ENCODE measurements at places on chromosomes 7 and 10. TPM values are rescaled to one million over a fixed set of nuclear protein-coding genes. Genes with fewer than 3 reads are reported as not detected.

- no peak for DNase-seq
Observed at GRCh38 chr7:140896996-140897395, 27.7 kb downstream of the BRAF start.

The TAS2R40 gene
- not detected for total RNA-seq

- DNase-seq = no peak
Observed at GRCh38 chr10:84267503-84268126, 22.8 kb downstream of the RGR start.

DNA sequence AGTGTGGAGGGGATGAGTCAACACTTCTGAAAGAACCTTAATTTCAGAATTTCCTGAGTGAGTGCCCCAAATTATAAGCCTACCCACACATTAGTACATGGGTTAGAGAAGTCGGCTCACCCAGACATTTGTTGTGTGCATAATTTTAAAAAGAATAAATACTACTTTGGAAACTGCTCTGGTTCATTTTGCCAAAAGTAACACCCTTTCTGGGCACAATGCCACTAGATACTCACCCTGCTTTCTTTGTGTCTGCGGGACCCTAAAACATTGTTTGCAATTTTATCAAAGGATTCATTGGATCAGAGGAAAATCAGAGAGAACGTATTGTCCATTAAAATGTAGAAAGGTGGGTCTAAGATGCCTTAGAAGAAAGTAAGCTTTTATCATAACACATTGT is 245.5 kb upstream of the NRP1 start:
- no peak for DNase-seq

The LRGUK gene
- total RNA-seq = 0.15 TPM

DNA sequence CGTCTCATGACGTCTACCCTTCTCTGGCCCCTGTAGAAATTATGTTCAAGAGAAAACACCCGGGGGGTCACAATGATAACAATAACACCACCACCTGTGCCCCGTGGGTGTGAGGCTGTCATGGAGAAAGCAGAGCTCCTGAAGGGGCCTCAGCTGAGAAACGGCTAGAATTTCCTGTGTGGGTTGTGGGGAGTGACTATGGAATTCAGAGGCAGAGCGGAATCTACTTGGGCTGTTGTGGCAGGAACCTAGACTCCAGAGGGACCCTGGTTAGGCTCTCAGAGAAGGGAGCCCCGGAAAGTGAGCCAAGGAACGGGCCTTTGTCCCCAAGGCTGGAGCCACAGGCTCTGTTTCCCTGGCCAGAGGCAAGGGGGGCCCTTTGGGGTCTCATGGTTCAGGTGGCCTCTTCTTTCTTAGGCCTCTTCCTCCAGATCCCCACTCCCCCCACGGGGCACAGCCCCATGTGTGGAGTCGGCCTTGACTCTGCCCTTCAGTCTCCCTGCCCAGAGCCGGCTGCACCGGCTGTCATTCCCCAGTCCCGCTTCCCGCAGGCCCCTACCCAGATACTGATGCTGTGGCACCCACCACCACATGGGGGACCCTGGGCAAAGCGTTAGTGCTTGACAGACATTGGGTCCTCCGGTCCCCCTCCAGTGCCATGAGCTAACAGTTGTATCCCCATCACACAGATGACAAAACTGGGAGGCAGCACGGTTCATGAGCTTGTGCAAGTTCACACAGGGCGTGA is 6.5 kb upstream of the GIMAP8 start:
- DNase-seq = no peak

GRCh38 chr10:123513870-123514269 is 152.3 kb upstream of the GPR26 start:
- no peak for DNase-seq

DNA sequence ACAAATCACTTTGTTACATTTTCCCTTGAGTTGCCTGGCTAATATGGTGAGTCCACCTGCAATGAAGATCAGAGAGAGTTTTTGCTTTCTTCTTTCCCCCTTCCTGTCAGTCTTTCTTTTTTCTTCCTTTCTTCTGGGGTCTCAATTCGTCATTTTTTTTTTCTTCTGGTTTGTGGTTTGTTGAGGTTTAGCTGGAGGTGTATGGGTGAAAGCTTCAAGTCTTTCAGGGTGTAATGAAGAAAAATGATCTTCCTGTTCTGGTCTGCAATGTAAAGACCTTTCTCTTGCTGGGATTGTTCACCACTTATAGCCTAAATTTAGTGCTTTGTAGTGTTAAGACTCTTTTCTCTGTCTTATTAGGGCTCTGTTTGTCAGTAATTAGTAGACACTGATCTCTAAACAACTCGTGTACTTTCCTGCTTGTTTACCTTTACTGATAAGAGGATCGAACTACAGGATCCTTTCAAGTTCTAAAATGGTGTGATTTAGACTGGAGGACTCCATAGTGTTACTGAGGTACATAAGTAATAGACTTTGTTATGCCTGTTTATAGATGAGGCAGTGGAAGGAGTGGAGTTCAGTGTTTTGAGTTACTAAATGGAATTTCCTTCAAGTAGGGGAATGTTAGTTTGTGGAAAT is 129.1 kb downstream of the SUGCT start:
- DNase-seq = no peak

- DNase-seq = no peak
Observed at GRCh38 chr10:43254881-43255633, 11.8 kb downstream of the RASGEF1A start.

DNA sequence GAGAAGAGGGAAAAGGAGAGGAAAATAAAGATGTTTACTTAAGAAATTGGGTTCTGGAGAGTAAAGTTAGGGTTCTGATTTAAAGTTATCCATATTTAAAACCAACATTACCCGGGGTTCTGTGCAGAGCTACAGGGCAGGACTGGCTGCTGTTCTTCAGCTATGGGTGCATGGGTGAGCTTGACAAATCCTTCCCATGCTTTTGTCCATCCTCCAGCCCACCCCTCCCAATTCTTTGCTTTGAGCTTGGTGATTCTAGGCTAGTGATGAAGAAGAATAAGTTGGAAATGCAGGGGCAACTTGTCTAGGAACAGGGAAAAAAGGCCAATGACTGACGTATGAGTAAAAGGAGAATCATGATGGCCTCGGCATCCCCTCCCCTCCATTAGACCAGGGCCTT is 636.0 kb downstream of the LRMDA start:
- no peak for DNase-seq

DNA sequence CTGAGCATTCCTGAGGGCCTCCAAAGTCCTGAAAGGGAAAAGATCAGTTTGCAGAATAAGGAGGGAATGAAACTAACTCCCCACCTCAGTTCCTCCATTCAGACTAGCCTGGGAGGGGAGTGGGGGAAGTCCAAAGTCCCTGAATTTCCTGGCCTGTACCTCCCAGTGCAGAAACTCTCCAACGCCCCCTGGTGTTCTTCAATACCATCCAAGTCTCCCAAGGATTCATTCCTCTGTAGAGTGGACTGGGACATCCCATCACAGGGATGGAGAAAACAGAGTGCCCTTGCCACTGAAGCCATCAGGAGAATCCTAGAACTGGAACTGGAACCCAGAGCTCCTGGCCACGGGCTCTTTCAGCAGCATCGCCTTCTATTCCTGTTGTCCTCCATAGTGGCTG is 1.6 kb upstream of the COL13A1 start:
- DNase-seq = no peak

DNA sequence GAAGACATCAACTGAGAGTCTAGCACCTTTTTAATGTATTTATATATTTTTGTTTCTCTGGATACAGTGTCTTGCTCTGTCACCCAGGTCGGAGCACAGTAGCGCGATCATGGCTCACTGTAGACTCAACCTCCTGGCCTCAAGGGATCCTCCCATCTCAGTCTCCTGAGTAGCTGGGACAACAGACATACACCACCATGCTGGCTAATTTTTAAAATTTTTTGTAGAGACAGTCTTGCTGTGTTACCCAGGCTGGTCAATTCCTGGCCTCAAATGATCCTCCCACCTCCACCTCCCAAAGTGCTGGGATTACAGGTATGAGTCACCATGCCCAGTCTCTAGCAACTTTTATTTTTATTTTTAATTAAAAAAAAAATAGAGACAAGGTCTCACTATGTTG is 51.4 kb upstream of the ANLN start:
- no peak for DNase-seq

- no peak for DNase-seq
Observed at GRCh38 chr7:116165717-116166116, 44.6 kb upstream of the TES start.

The PTPRZ1 gene
- 0.13 TPM for total RNA-seq

DNA sequence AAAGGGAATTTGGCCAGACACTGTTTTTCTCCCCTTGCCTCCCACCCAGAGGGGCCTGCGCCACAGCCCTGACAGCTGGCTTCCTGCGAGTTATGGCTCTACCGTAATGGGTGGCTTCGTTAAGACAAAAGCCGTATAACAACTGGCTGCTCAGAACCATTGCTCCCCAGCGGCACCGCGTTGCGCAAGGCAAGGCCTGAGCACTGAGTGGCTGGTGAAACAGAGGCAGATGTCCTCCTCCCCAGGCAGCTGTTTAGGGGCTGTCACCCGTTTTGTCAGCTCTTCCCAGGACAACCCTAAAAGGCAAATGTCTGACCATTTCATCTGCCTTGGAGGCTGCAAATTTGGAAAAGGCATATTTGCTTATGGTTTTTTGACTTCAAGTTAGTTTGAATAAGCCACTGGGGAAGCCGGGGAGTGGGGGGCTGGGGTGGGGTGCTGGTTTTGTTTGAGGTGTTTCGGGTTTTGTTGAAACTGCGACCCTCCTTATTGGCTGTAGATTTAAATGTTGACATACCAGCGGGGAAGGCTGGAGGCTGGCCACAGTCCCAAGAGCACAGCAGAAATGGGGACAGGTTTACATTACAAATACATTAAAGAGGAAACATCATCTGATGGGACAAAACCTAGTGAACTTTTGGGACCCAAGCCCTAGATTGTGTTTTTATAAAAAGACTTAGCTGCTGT is 681 bp upstream of the SPOCK2 start:
- DNase-seq = no peak

The PYROXD2 gene
- 5.4 TPM for total RNA-seq

The CCDC172 gene
- not detected for total RNA-seq

The TMEM178B gene
- not detected for total RNA-seq

The IL2RA gene
- 1.3 TPM for total RNA-seq

GRCh38 chr10:16952610-16953009 is 135.4 kb upstream of the RSU1 start:
- no peak for DNase-seq

DNA sequence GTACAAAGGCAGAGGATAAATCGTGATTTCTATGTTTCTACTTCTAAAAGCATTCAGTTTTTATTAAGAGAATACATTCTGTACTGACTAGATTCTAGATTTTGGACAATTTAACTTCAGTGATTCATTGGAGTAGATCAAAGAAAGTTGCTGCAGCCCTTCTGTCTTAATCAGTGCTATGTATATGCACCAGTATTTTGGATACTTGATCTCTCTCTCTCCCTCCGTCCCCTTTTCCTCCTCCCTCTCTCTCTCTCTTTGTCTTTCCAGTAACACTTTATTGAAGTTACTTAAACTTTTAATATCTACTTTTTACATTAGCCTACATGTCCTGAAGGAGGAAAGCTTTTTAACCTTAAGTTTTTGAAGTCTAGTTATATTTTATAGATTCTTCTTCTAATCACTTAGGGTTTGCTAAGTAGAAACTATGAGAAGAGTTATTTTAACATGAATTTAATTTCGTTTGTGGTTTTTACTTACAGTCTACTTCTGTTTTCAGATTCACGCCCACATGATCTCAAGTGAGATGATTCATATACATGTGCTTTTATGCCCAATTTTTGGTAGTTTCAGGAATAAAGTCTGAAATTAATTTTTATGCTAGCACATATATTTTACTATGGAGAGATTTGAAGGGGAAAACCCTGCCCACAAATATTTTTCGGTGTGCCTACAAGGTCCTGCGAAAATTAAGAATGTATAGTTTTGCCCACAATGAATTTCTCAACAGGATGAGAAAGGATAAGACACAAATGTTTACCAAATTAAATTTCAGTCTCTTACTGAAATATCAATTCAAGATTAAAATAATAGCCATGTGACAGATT is 9.1 kb downstream of the MDFIC start:
- DNase-seq = no peak

DNA sequence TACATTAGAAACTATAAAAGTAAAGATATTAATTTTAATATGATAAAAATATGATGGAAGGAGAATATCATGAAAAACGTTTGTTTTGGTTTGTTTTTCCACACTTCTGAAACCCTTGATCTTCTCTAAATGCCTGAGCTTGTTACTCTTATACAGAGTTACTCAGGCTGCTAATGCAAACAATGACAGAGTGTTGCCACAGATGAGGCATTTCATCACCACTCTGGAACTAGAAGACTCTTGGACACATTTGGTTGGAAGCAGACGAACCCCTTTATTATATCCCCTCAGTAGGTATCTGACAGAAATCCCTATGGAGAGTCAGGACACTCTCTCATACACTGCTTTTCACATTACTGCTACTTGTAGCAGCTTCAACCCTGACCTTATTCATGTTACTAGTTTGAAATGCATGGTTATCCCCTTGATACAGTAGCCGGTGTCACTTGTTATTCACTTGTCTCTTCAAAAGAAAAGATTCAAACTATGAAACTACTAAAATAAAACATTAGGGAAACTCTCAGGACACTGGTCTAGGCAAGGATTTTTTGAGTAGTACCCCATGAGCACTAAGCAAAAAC is 66.9 kb downstream of the SEMA3C start:
- no peak for DNase-seq

DNA sequence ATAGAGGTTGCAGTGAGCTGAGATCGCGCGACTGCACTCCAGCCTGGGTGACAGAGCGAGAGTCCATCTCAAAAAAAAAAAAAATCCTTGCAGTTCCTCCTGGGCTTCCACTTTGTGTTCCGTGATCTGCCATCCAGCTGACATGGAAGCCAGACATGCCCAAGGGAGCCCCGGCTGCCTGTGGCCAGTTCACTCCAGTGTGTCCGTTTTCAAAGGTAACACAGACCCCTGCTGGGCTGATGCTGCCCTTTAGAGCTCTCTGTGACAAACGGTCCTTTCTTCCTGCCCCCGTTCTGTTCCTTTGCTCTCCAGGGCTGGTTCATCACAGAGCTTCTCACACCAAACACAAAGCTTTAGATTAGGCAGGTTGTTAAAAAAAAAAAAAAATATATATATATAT is 130.8 kb downstream of the CUL2 start:
- DNase-seq = no peak

The ZNF282 gene
- 14.1 TPM for total RNA-seq

The HABP2 gene
- total RNA-seq = 289 TPM

GRCh38 chr10:72323108-72323749 is 31.5 kb downstream of the DNAJB12 start:
- DNase-seq = no peak

GRCh38 chr10:14742382-14742781 is 32.3 kb downstream of the FAM107B start:
- DNase-seq = no peak

- DNase-seq = no peak
Observed at GRCh38 chr10:3043512-3044368, 23.6 kb upstream of the PFKP start.

- DNase-seq = no peak
Observed at GRCh38 chr7:82263920-82264782, 179.4 kb downstream of the CACNA2D1 start.

- DNase-seq = no peak
Observed at GRCh38 chr7:30032310-30033125, 4.3 kb downstream of the PLEKHA8 start.

DNA sequence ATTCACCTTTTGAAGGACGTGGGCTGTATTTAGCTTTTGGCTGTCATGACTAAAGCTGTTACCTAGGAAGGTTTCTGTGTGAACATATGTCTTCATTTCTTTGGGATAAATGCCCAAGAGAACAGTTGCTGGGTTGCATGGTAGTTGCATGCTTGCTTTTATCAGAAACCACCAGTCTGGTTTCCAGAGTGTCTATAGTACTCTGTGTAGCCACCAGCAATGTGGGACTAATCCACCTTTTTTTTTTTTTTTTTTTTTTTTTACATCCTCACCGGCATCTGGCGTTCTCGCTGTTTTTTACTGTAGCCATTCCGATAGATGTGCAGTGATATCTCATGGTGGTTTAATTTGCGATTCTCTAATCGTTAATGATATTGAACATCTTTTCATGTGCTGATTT is 297.8 kb downstream of the SDK1 start:
- no peak for DNase-seq
